ENCODE measurements at places on chromosomes 5 and 9.

DNA sequence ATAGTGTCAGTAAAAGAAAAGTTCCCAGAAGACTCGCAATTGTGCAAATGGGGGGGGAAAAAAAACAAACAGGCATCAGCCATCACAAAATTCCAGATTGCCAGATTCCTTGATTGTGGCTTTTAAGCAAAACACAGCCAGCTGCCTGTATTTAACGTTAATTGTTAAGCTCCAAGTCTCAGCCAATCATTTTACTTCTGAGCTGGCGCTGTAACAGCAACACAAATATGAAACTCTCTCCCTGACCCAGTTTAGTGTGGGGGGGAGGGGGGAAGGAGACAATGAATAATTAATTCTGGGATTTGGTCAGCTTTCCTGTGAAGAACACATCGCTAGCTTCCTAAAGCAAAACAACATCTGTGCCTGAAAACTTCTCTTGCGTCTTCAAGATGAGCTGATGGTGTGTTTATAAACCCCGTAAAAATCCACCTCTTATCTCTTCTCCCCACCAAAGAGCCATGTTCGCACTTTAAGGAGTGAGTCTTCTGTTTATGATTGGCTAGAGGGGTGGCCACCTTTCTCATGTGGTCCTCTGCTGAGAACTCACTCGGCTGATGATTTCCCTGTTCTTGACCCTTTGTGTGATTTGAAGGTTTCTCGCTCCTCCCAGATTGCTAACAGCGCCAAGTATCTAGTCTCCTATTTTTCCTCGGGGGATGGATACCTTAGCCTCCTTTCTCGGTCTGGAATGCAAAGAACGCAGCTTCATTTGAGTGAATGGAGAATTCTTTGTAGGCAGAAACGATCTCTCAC is 160.2 kb upstream of the DAPK1 start:
- no peak for DNase-seq

DNA sequence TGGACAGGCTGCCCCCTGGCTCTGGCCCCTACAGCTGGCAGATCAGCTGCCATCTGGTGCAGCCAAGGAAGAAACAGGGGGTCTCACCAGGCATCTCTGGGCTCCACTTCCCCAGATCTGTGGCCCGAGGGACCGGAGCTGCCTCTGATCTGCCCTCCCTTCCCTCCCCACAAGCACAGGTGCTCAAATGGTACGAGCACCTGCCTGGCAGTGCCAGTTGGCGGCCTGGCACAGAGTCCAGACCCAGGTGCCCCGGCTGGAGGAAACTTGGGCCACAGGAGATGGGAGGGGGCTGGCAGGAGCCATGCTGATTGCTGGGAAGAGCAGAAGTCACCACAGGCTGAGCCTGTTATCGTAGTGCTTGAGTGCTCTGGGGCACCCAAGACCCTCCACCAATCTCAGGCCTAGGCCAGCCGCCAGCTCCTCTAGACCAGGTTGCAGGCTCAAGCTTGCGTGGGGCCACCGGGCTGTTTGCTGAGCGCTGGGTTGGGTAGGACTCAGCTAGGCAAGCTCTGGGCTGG is 5.0 kb upstream of the CAMK2A start:
- DNase-seq: no peak

DNA sequence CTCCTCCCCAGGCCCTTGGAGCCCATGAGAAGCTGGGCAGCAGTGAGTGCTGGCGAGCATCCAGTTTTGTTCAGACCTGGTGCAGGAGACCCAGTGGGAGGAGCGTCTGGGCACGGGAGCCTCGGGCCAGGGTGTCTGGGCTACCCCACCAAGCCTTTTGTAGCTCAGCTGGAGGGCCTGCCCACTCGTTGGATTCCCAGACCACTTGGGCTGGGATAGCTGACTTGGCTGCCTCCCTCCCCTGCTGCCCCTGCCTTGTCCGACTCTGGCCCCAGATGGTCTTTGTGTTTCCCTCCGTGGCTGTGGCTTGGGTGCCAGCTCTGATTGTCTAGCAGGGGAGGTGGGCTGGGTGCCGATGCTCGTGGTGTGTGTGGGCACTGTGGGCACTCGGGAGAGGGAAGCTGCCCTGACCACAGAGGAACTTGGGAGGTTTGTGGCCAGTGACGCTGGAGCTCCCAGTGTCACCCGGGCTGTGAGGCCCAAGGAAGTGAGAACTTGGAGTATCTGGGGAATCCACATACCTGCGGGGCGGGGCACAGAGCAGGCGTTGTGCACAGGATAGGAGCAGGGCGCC is 47.3 kb downstream of the WNK2 start:
- DNase-seq: no peak

DNA sequence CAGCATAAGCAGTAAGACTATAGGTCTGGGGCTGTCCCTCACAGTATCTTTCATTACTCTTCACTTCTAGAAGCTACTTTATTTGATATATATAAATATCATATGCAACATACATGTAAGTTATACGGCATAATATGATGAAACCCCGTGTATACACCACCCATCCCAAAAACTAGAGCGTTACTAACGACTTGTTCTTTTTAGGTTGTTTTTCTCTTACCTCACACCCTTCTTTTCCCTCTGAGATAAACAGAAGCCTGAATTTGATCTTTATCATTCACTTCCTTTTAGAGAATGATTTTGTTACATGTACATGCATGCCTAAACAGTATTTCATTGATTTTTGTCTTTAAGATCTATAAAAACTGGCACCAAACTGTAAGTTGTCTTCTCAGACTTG is 3.7 kb downstream of the TRMO start:
- DNase-seq: no peak

DNA sequence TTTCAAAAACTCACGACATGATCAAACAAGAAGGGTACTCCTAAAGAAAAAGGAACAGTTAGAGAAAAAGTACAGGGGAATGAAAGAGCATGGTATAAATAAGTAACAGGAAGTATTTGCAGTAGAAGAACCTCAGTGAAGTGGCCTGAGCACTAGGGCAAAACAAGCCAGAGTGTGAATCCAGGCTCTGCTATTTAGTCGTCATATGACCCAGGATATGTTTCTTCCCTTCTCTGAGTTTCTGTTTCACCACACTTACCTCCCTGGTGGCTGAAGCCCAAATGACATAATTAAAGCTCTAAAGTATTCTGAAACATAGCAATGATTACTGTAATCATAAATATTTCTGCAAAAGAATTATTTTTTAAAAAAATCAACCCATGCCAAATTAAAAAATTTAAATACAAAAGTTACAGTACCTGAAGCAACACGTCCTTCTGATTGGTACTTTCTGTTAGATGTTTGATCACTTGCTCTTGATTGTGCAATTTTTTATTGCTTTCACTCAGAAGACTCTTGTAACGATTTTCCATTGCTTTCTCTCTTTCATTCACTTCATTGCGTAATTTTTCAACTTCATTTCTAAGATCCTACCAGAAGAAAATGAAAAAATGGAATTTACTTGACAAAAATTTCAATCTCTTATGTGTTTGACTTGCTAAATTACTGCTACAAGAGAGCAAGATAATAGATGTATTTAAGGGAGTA is 88.9 kb downstream of the CDK5RAP2 start:
- no peak for DNase-seq

- DNase-seq: no peak
Measured at GRCh38 chr9:69120380-69121154, 53.5 kb upstream of the TJP2 start.

GRCh38 chr5:10355071-10355889 is 1.8 kb downstream of the MARCHF6 start:
- DNase-seq: no peak

- DNase-seq: no peak
Measured at GRCh38 chr9:127770583-127770904, 7.9 kb downstream of the SH2D3C start.

DNA sequence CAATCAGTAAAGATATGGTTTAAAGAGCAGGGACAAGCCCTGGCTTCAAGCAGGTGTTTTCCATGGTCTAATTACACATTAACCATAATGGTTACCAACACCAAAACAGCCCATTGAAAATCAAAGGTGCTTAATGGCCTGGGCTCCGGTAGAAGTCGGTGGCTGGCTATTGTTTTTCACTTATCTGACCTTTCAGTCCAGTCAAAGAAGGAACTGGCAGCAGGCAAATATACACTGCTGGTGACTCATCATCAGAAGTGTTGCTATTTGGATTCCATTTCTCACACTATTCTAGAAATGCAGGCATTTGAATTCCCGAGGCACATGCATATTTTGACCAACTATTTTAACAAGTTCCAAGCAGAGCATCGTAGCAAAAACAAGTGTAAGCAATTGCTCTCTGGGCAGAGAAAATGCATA is 26.3 kb upstream of the GABRP start:
- no peak for DNase-seq

GRCh38 chr5:37869216-37869615 is 29.4 kb upstream of the GDNF start:
- no peak for DNase-seq

DNA sequence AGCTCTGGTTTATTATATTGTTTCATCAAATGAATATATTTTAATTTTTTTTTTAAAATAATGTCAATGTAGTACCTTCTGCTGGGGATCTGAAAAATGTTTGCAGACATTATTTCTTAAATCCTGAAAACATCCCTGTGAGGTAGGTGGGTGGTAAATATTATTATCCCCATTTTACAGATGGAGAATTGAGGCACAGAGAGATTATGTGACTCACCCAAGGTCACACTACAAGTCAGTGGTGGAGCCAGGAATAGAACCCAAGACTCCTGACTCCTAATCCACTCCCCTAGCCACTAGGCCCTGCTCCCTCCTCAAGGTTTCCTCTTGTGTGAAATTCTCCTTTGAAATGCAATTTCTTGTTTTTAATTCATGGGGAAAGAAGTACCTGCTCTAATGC is 171.4 kb downstream of the NIPBL start:
- DNase-seq: no peak

Measured in stimulated activated CD4-positive, alpha-beta T cell treated with anti-CD3 and anti-CD28 coated beads, Interleukin-15, amount 100 ng/mL, for 48 hours (primary cell).